Stimulated activated naive B cell treated with anti-CD40 and anti-IgM and Interleukin-4, amounts not matched to agents 10 μg/mL and 1 μg/mL and 100 μg/mL, for 72 hours (primary cell): ENCODE measurements at places on chromosomes 12 and 14.
A peak's percentile ranks its signal among the peaks of the same experiment; 100 is the strongest.

DNA sequence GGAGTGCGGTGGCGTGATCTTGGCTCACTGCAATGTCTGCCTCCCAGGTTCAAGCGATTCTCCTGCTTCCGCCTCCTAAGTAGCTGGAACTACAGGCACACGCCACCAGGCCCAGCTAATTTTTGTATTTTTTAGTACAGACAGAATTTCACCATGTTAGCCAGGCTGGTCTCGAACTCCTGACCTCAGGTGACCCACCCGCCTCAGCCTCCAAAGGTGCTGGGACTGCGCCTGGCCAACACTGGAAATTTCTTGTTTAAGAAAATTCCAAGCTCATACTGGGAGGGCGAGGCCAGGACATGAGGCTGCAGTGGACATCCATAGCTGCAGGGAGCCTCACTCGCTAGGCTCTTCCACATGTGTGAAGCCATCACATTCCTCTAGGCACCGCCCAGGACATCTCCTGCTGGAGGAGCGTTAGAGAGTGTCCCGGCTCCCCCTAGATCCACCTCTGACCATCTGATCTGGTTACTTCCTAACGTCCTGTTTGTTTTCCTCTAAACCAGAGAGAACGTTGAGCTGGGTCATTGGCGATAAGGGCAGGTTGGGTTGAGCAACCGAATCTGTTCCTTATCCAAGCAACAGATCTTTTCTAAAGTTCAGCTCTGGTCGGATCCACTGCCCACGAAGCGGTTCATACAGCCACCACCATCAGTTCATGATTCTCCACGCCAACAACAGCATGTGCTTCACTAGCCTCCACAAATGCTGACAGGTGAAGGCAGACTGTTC lies 108.2 kb upstream of the MED13L start:
- no peak for DNase-seq

DNA sequence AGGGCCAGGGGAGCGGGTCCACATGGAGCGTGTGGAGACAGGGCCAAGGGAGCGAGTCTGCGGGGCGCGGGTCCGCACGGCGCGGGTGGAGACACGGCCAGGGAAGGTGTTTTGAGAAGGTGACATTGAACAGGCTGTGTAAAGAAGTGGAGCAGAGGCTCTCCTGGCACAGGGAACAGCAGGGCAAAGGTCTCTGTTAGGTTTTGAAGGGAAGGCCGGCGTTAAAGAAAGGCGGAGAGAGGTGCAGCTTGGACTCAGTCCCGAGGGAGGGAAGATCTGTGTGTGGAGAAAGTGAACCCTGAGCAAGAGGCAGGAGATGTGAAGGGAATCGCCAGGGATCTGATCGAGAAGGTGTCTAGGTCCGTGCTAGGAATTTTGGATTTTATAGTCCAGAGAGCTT lies 1.8 kb downstream of the PXMP2 start:
- no peak for DNase-seq

GRCh38 chr12:76450690-76451089 lies 102.5 kb upstream of the BBS10 start:
- no peak for DNase-seq

DNA sequence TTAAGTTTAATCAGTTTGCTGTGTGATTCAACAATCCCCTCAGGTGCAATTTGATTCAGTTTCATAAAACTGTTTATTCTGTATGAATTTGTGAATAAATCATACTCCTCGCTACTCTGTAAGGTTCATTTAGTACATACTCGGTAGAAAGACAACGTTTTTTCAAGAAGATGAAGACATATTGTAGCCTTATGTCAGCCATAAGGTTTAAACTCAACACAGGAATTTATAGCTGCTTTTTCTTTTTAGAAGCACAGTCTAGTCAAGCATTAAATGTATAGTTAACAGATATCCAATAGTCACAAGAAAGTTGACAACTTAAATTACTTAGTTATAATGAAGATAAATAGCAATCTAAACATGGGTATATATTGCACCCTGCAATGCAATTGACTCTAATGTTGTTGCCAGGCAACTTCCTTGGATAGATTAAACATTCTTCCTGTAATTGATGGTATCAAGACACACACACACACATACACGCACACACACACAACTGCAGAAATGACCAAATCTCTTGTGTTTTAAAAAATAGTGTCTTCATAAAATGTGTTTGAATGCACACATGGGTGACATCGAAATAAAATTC lies 151.5 kb upstream of the MGAT4C start:
- DNase-seq: no peak

DNA sequence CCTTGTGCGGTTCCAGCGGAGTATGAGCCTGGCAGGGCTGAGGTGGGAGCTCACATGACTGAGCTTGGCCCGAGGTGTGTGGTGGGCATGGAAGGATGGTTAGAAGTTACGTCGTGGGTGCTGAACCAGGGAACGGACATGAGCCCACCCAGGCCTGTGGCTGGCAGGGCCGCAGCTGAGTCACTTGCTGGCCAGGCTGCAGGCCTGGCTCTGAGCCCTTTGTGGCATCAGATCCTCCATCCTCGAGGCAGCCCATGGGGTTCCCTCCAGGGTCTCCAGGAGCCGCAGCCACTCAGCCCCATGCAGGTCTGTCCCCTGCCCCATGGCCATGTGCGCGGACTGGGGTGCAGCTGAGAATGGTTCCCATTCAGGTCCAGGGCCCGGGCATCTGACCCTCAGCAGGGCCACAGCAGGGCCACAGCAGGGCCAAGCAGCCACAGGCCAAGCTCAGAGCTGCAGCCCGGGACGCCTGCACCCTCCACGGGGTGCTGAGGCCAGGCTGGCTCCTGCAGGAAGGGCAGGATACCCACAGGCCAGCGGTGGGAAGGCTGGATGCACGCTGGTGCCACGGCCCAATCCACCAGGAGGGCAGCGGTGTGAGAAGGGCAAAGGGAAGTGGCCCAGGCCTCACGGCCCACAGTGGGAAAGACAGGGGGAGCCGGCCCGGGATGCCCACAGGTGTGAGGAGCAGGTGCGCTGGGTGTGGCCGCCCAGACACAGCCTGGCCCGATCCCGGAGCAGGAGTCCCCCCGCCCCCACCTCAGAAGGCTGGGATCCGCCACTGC lies 26.3 kb upstream of the ULK1 start:
- no peak for DNase-seq

DNA sequence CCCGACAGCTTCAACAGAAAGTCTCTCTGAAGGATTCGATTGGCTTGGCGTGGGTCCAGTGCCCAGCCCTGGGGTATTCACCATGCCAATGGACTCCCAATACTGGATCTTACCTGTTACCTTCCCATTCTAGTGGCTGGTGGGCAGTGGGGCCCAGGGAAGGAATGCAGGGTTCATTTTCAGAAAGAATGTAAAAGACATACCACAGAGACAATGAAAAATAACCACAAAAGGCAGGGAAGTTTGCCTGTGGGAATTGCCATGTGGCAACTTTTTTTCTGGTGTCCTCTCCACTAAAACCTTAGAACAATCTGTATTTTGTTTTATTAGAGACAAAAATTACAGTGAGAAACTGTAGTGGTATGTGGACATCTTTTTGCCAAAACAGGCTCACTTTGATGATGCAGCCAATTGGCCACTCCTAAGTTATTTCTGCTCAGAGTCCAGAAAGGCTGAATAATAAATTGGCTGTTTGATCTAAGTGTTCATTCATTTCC lies 55.2 kb downstream of the PTGER2 start:
- no peak for DNase-seq

DNA sequence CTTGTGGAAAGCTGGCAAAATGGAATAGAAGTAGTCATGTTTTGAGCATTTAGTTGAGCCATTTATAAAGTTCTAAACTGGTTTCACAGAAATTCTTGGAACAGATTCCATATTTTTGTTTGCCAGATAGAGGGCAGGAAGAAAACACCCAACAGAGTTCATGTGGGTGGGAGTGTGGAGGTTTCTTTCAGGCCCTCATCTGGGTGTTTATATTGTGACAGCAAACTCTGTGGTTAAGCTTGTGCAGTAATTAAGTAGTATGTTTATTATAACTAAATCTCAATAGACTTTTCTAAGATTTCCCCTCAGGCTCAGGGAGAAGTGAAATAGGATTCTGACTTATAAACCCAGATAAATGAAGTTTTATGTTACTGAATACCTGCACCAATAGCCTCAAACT lies 57.4 kb downstream of the SPPL3 start:
- no peak for DNase-seq

DNA sequence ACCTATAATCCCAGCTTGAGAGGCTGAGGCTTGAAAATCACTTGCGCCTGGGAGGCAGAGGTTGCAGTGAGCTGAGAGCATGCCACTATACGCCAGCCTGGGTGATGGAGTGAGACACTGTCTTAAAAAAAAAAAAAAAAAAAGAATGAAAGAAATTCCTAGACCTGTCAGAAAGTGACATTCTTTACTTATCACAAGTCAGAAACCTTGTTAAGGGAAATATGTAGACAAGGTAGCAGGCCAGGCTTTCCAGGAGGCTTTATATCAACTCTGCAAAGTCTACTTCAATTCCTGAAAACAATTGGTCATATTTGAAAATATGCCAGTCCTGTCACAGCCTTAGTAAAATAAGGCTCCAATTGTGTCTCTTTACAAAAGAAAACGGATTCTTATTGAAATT lies 19.1 kb upstream of the MMP19 start:
- no peak for DNase-seq

- no peak for DNase-seq
Observed at GRCh38 chr12:109796057-109796456, 37.1 kb downstream of the TRPV4 start.

- DNase-seq: no peak
Observed at GRCh38 chr12:108098374-108098773, 30.7 kb upstream of the WSCD2 start.

- DNase-seq: no peak
Observed at GRCh38 chr14:26598672-26599131, 869 bp upstream of the NOVA1 start.

GRCh38 chr14:51207621-51208020 lies 32.4 kb upstream of the TMX1 start:
- DNase-seq: no peak

DNA sequence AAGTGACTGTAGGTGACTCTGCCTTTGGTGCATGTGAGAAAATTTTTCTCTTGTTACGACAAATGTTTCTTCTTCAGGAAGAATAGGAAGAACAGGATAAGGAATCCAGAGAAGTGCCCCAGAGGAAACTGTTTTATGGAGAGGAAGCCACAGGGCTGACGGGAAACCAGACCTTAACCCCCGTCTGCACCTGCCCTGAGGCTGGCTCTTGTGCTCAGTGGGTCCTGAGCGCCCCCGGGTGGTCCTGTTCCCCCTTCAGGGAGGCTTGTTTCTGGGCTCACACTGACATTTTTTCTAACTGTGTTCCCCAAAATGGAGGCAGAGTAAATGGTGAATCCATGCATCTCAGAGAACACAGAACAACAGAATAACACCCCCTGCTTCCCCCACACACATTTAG lies 691.8 kb downstream of the TMEM121 start:
- DNase-seq: no peak

DNA sequence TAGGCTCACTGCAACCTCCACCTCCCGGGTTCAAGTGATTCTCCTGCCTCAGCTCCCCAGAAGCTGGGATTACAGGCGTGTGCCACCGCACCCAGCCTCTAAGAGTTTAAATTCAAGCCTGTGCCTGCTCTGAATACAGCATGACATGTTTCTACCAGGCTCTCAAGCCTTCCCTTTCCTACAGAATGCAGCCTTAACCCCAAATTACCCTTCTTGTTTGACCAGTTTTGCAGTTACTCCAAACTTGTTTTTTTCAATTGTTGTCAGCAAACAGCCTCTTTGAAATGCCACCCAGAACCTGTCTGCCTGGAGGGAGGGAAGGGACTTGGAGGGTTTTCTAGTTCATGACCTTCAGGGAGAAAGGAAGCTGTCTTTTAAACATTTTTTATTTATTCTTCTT lies 15.4 kb downstream of the GLTP start:
- no peak for DNase-seq

- no peak for DNase-seq
Observed at GRCh38 chr12:100372853-100373640, 16.2 kb downstream of the SLC17A8 start.

DNA sequence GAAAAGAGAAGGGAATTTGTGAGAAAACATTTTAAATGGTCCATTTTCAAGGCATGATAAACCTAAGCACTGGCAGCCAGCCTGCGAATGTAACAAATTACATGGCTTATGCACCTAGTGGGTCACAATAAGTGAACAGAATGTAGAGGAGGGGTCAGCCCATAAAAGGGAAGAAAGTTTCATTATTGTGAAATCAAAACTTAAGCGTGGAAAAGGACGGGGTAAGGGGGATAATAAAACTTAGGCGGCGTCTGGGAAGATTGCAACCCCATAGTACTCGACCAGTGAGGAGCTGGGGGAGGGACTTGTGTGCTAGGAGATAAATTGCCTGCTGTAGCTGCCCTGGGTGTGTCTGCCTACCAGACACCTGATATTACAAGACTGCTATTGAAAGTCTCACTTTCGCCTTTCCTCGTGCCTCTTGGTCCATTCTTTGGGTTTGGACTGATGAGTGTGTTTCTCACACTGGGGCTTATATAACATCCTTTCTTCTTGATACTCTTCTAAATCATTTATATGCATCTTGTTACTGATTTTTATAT lies 40.6 kb downstream of the ZDHHC17 start:
- DNase-seq: no peak

- DNase-seq: peak; percentile 57
Observed at GRCh38 chr12:52036587-52037171, 14.6 kb upstream of the NR4A1 start.
